ENCODE measurements at places on chromosomes 3 and 15. TPM values are rescaled to one million over a fixed set of nuclear protein-coding genes. Genes with fewer than 3 reads are reported as not detected.

GRCh38 chr15:38531509-38531908 is 33.1 kb downstream of the RASGRP1 start:
- DNase-seq: no peak

DNA sequence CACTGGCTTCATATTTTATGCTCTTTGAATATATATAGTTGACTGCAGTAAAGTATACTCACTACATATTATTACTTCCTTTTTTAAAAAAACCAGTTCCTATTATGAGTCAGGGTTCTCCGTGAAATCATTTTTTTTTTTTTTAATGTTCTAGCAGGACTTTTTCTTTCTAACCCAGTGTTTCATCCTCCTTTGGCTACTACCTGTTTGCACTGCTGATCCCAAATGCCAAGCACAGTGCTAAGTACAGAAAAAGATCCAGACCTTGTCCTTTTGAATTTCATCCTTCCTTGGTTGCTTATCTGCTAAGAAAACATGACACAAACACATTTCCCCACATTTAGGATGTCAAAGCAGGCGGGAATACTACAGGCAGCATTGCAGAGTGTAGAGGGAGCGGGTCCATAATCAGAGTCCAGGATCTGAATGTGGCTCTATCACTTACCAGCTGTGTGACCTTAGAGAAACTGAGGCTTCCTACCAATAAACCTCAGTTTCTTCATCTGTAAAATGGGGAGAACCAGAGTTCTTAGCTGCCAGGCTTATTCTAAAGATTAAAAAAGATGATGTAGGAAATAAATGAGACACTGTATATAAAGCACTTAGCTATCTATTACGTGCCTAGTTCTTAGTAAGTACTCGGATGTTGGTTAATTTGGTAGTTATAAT is 37.2 kb upstream of the ANPEP start:
- DNase-seq: no peak

Gene GOLGA8S
- 0.14 TPM for total RNA-seq

DNA sequence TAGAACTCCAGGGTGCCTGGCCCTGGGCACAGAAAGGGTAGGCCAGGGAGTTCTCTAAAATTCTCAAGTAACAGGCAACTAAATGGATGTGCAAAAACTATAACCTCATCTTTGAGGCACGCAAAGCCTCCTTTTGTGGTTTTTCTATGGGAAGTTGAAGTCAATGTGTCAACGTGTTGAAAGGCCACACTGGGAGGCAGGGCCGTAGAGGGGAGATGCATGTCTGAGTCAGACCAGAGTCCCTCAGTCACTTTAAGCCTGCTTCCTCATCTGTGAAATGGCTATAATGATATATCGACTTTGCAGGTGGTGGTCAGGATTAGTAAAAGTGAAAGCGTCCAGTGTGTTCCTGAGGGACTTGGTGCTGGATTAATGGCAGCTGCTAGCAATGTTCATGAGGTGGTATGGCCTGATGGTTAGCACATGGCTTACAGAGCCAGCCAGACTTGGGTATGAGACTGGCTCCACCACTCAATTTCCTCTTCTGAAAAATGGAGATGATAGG is 17.0 kb downstream of the TGM5 start:
- no peak for DNase-seq

GRCh38 chr3:49495023-49495422 is 25.0 kb downstream of the DAG1 start:
- no peak for DNase-seq

- no peak for DNase-seq
Measured at GRCh38 chr15:62094388-62094787, 27.6 kb downstream of the C2CD4A start.

Gene ETV5
- not detected for total RNA-seq

Gene MEX3B
- total RNA-seq: 5.4 TPM

GRCh38 chr15:34625007-34625406 is 41.6 kb upstream of the GOLGA8B start:
- no peak for DNase-seq

Gene RBP2
- not detected for total RNA-seq

Measured in CD4-positive, alpha-beta T cell (primary cell).